HEK293T (cell line): ENCODE measurements at places on chromosomes 13 and 19.

DNA sequence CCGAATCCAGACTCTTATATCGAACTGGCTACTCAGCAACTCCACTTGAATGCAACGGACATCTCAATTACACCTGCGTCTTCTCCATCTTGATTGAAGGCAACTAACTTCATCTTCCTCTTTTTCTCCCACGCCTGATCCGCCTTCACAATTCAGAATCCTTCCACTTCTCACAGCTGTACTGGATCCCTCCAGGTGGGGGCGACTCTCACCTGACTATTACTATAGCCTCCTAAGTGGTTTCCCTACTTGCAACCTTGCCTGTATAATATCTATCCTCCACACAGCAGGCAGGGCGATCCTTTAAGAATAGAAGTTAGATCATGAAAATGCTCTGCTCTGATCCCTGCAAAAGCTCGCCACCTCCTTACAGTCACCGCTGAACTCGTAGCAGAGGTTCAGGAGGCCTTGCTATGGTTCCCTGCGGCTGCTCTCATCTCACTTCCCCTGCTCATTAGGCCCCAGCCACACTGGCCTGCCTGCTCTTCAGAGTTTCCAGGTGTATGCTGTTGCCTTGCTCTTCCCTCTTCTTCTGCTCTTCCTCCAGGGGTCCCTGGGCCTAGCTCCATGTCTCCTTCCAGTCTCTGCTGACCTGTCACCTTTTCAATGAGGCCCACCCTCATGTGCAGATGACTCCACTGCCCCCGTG, 31.9 kb downstream of the RFXAP start:
- peak; percentile 23 for DNase-seq

DNA sequence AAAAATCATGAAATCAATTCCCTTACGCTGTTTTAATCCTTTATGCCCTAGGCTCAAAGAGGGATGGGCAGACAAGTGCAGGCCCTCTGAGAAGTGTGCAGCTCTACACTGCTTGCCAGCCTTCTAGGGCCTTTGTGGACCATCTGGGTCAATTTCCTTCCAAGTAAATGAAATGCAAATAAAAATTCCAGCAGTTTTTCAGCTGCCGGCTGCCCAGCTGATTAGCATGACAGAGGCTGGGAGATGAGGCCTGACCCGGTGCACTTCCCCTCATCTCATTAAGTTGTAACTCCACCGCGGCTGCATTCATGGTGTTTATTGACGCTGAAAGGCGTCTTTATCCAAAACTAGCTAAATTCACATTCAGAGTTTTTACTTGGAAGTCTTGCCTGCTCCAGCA, 47.5 kb upstream of the GSX1 start:
- no peak for DNase-seq

DNA sequence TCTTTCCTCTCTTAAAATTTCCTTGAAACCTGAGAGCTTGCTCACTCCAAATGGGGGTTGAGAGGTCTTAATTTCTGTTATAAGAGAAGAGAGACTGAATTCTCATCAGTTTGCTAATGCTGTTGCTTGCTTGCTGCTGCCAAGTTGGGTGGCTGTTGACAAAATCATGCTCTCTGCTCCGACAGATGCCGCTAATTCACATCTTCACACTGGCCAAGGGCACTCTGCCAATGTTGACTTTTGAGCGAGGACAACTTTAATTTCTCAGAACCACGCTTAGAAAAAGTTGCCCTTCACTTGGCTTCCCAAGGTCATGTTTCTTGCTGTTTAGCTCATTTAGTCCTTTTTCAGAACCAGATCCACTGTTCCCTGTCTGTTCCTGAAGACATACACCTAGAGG, 402.9 kb downstream of the HS6ST3 start:
- DNase-seq, result no peak

- no peak for DNase-seq
Observed at GRCh38 chr13:94602467-94602866, 810 bp downstream of the GPR180 start.

DNA sequence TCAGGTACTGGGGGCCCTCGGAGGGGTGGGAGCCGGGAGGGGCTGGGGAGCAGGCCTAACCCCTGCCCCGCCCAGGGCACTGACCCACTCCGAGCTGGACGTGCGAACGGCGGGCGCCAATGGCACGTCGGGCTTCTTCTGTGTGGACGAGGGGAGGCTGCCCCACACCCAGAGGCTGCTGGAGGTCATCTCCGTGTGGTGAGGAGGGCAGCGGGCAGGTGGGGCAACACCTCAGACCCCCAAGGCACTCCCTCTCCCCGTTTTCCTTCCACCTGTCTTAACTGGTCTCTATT, 18.2 kb downstream of the HPN start:
- DNase-seq, result no peak

DNA sequence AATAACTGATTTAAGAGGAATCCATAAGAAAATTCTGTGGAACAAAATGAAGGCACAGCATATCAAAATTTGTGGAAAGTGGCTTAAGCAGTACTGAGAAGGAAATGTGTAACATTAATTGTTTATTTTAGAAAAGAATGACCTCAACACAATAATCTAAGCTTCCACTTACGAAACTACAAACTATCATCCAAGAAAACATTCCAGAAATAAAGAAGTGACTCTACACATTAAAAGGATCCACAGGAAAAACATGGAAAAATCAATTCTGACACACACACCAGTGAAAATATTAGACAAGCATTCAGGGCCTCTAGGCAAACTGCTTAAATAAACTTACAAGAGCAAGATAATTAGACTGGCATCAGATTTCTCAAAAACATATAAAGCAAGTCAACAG, 14.0 kb downstream of the EXOSC8 start:
- no peak for DNase-seq

GRCh38 chr19:27765912-27766725, 1446.8 kb downstream of the UQCRFS1 start:
- no peak for DNase-seq

- DNase-seq, result no peak
Observed at GRCh38 chr13:98004107-98004506, 50.6 kb downstream of the IPO5 start.

GRCh38 chr19:19613506-19613905, 5.0 kb downstream of the PBX4 start:
- DNase-seq, result no peak

DNA sequence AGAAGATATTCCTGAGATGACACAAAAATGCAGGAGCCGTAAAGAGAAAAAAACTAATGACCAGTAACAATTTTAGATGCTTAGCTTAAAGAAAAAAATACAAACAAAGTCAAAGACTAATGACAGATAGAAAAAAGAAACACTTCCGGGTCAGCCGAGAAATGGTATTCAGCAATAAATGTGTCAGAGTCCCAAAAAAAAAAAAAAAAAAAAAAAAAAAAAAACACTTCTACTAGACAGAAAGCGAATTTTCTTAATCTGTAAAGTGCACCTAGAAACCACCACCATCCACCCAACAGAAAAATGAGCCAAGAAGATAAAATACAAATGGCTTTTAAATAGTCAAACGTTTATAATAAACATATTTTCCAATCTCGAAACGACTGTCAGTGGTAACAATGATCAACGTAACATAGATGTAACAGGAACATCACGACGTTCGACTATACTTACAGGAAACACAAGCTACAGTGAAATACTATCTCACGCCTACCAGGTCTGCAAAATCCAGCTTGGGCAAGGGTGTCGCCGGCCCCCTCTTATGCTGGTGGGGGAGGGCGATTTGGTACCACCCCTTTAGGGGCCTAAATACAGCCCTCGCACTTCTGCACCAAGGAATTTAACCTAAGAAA, 10.6 kb downstream of the ABHD17A start:
- DNase-seq, result no peak

DNA sequence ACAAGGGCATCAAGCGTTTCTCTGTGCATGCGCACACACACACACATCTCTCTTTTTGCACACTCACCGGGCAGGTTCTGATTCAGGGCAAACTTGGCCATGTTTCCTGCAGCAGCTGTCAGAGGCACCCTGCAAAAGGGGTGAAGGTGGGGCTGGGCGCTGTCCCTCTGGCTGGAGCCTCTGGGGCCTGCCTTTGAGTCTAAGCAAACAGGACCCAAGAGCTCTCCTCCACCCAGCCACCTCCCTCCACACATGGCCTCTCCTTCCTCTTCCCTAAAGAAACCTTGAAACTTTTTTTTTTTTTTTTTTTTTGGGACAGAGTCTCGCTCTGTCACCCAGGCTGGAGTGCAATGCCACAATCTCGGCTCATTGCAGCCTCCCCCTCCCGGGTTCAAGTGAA, 5.3 kb downstream of the KANK3 start:
- DNase-seq, result no peak

DNA sequence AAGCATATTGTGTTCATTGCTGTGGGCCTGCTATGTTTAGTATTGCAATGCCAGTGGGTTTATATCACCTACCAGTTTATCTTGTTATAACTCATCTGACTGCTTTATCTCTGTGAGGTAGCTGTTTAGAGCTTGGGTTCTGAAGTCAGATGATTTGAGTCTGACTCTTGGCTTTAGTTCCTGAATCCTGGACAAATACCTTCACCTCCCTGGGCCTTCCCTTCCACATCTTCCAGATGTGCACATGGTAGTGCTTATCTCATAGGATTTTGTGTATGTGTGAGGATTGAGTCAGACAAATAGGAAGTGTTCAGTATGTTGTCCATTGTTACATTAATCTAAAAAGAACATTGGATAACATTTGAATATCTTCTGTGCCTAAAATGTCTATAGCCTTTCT, 63.5 kb upstream of the ANKRD10 start:
- DNase-seq, result no peak

- peak; percentile 66 for DNase-seq
Observed at GRCh38 chr19:6260912-6261650, 18.7 kb downstream of the MLLT1 start.

DNA sequence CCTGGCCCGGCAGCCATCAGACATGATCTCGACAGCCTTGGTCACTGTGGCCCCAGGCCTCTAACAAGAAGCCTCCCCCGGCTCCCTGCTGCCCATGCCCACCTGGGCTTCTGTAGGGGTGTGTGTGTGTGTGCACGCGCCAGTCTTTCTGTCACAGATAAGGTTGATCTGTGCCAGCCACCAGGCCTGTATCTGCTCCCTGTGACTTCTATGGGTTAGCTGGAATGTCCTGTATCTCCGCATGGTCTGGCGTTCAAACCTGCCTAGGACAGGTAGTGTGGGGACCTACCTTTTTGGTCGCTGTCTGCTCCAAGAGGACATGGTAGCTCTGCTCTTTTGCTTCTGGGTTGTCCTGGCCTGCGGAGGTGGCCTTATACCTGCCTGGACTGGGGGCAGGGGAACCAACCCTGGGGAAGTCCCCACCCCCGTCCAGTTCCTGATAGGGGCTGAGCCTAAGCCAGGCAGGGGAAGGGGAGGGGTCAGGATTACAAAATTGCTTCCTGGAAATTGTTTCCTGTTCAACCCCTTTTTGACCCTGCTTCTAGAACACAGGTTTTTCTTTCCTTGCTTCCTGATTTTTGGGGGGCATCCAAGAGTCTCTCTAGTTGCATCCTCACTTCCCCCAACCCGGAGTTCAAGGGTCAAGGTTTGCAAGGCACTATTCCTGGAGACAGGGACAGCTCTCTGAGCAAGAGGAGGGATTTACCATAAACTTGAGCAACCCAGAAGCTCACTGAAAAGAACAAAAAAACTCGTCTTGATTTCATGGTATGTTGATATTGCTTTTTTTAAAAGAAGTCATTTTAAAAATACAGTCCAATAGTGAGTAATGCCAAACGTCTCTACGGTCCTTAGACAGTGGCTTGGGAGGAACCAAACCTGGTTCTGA, at the start of gene LRG1:
Gene LRG1, minus strand, starts transcription at position 344 of the 889 bp plus-strand sequence. Its CDS starts 23 bp downstream, at position 321.
- DNase-seq, result no peak

DNA sequence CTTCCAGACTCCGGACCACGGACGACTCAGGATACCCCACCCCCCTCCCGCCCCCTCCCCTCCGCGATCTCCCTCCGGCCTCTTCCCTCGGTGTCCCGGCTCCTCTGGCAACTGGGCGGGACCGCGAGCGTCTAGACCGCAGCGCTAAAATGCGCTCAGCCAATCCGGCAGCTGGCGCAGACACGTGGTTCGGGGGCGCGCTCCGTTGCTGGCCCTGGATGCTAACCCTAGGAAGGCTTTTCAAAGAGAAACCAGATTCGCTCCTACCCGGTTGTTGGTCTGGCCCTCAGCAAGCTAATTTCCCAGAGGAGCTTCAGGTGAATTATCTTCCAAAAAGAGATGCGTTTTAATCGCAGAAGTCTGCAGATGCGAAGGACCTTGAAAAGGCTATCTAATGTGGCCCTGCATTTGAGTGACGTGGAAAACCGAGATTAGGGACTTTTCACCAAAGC, at the start of gene DZIP1:
Gene DZIP1, minus strand, starts transcription at position 106 of the 452 bp plus-strand sequence. CDS start 2,677 bp downstream, outside the sequence.
- peak; percentile 84 for DNase-seq

- DNase-seq, result no peak
Observed at GRCh38 chr19:10872546-10873107, 1.3 kb downstream of the CARM1 start.

DNA sequence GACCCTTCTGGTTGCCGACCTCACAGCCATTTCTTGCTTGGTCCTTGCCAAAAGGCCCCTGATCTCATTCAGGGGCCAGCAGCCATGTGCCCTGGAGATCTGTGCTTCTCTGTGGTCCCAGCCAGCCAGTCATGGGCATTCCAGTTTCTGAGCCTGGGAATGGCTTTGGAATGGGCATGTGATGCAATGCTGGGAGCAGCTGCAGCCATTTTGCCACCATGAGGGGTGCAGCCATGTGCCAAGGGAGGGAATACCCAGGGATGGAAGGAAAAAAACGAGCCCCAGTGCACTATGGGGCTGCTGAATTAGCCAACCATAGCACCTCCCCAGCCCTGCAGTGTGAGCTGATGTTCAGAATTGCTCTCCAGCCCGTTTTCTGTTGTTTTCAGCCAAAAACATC, 26.3 kb downstream of the F2RL3 start:
- DNase-seq, result no peak

- DNase-seq, result no peak
Observed at GRCh38 chr19:12779162-12779993, 4.0 kb upstream of the HOOK2 start.

DNA sequence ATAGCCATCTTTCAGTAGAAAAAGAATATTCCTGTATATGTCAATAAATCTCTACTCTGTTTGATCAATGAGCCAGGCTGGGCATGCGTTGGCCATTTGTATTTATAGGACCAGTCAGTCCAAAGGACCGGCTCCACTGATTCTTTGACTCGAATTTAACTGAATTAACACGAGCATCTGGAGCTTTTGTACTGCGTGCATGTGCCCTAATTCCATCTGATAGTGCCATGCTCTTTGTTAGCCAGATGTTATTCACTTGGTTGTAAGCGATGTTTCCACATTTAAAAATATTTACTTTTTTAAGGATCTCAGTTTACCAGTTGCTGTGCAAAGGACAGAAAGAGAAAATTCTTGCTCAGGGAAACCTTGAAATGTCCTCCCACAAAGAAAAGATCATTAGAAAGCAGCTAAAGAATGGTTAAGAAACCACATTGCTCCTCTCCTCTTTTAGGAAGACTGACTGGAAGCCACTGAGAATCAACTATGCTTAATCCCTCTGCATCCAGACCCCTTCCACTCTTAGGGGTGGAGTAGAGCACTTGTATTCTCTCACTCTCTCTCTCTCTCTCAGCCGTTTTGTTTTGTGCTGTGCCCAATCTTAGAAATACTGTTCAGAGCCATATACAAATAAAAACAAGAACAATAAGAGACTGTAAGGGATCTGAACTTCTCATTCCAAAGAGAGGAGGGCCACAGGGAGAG, 165.8 kb downstream of the DCLK1 start:
- DNase-seq, result no peak
